Esophagus squamous epithelium (tissue), 5 donors: ENCODE measurements at places on chromosomes 13 and 19.

DNA sequence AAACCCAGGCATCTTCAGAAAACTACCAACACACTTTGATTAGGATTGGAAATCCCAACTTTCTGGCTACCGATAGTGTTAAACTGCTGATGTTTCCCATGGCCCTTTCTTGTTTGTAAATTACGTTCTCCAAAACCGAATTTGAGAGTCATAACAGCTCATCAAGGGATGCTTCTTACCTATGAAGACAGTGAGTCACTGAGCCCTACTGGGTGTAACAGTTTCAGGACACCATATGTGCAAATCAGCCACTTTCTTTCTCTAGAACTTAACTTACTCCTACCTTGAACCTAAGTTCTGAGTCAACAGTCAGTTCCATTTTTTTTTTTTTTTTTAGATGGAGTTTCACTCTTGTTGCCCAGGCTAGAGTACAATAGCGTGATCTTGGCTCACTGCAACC, 410.1 kb upstream of the TSHZ3 start:
- no peak for DNase-seq

- no peak for DNase-seq
Observed at GRCh38 chr13:112706171-112706570, 16.3 kb downstream of the ATP11A start.

DNA sequence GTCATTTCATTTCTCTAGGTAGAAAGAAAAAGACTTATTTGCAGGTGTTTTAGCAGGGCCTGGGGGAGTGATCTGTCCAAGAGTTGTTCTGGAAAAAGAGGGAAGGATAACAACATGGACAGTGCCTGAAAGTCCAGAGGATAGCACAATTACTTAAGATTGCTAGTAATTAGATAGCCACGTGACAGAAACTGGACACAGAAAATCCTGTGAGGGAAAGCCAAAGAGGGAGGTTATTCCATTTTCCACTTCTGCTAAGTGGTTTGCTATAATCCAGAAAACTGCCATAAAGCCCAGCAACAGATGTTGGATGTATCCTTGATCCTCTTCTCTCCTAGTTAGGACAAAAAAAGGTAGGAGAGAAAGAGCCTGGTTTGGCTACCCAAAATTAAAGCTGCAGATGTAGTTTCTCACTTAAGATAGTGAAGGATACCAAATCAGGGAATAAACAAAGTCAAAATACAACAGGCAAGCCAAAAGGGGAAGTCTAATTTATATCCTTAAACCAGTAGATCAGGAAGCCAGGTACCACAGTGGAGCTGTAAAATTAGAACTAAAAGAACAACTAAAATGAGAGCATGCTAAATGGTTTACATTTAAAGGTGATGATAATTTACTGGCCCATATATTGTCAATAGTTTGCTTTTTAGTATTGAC, 140.2 kb downstream of the VWA8 start:
- no peak for DNase-seq

GRCh38 chr13:93547886-93548285, 321.3 kb downstream of the GPC6 start:
- DNase-seq, result no peak

- no peak for DNase-seq
Observed at GRCh38 chr13:27034678-27035111, 136.9 kb downstream of the USP12 start.

DNA sequence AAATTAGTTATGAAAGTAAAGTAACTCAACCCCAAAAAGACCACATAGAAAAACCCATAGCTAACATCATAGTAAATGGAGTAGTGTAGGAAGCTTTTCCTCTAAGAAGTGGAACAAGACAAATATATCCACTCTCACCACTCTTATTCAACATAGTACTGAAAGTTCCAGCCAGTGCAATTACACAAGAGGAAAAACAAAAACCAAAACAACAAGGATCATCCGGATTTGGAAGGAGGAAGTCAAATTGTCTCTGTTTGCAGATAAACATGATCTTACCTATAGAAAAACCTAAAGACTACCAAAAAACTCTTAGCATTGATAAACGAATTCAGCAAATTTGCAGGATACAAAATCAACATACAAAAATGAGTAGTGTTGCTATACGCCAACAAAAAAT, 8.5 kb upstream of the SIGLEC8 start:
- DNase-seq, result no peak

DNA sequence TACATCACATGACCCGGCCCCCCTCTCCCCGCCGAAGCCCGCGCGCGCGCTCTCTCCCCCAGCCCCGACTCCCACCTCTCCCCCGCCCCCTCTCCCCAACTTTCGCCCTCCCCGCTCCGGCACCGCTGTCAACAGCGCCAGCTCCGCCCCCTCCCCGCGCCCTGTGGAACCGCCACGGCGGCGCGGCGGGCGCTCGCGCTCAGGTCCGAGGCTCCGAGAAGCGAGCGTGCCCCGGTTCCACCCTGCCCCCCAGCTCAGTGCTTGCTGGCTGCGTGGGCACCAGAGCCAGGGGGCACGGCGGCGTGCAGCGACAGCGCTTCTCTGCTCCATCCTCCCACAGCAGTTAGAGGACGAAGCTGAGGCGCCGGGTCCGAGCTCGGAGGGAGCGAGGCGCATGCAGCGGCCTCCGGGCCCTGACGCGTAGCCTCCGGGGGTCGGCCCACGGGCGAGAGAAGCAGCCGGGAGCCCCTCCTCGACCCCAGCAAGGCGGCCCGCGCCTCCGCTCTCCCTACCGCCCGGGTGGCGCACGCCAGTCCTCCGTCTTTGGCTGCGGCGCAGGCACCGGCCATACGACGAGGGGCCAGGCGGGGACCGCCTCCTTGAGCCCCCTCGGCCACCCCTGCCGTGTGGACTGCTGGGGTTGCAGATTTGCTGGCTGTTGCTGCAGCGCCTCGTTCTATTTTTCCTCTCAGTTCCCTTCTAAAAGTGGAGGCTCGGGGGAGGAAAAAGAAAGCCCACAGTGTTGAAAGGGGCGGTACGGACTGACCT, 109.5 kb downstream of the KCNRG start:
- DNase-seq, result no peak
